ENCODE measurements at places on chromosomes 11 and 22. TPM values are rescaled to one million over a fixed set of nuclear protein-coding genes. Genes with fewer than 3 reads are reported as not detected.

SESN3 gene
- polyA plus RNA-seq: 110 TPM

MS4A6A gene
- polyA plus RNA-seq: 17.6 TPM

SPTBN2 gene
- 15.9 TPM for polyA plus RNA-seq

POU2AF2 gene
- not detected for polyA plus RNA-seq

PRODH gene
- polyA plus RNA-seq: 12.3 TPM

ALX4 gene
- polyA plus RNA-seq: 2.4 TPM

FOXR1 gene
- polyA plus RNA-seq: 0.11 TPM

OR4D11 gene
- polyA plus RNA-seq: not detected

TTC12 gene
- polyA plus RNA-seq: 5.9 TPM

XKR3 gene
- not detected for polyA plus RNA-seq

RAPSN gene
- polyA plus RNA-seq: 93.1 TPM

OR1S1 gene
- not detected for polyA plus RNA-seq

OVOL1 gene
- not detected for polyA plus RNA-seq

MUC5AC gene
- polyA plus RNA-seq: not detected

DNA sequence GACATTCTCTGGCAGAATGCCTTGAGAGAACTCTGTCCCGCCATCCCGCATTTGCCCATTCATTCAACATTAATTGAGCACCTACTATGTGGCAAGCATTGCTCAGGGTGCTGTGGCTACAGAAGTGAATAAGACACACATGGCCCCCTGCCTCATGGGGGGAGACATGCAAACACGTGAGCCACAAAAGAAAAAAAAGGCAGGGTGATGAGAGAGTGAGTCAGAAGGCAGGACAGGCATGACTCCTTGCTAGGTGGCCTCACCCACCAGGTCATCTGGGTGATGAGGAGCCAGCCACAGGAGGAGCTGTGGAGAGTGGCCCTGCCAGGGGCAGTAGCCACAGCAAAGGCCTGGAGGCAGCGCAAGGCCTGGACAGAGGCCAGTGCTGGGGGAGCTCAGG, 4.9 kb downstream of the CHRM4 start:
- no peak for DNase-seq

GRCh38 chr22:37423283-37423682, 4.0 kb downstream of the ELFN2 start:
- DNase-seq: no peak

DNA sequence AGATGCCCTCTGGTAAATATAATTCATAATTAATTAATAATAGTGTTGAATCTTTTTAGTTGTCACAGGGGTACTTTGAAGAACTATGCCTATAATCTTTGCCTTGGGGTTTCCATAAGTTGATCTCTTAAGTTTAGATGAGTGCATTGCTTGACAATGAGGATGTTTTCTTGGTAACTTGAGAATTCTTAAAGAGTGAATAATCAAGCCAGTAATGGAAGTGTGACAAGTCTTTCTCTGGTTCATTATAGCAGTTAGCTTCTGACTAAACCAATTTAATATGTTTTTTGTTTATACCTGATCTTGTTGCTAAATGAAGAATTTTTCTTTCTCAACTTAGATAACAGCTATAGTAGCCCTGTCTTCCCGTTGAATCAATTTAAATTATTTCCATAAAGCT, 46.2 kb downstream of the ATXN10 start:
- DNase-seq: no peak

DNA sequence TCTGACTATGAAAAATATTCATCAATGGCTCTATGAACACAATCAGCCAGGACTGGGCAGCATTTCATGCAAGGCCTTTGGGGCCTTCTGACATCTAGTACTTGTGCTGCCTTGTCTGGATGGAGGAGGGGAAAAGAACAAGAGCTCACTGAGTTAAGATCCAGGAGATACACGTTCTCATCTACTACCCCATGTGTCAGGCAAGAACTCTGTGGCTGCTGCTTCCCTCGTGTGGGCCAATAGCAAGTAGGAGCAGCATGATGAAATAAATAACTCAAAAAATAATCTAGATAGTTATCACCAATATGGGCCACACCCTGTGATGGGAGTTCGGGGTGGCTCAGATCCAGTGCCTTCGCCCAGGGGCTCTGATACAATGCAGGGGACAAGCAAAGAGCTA, 7.3 kb downstream of the KCNE3 start:
- no peak for DNase-seq

GRCh38 chr11:15074206-15075161, 1.1 kb downstream of the CALCB start:
- no peak for DNase-seq

DNA sequence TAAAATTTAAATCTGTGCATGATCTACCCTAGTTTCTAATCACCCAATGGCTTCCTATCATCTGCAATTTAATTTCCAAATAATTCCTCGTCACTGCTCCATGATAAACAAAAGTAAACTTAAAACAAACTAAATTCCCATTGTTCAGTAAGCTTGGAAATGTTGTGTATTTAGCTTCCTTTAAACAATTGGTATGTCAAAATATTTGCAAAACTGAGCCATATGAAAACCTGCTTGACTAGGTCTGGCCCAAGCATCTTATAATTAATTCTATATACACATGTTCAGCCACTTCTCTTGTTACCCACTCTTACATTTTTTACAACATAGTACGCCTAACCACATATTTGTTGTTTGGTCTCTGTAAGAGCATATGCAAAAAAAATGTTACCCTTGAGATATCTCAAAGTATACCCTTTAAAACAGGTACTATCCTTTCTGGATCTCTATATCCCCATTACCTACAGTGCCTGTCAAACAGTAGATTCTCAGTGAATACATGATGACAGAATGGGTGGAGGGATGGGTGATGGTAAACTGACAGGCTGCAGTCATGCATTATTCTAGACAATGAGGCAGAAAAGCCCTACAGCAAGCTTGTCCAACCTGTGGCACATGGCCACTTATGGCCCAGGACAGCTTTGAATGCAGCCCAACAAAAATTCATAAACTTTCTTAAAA, 1277.9 kb upstream of the TENM4 start:
- DNase-seq: no peak

DNA sequence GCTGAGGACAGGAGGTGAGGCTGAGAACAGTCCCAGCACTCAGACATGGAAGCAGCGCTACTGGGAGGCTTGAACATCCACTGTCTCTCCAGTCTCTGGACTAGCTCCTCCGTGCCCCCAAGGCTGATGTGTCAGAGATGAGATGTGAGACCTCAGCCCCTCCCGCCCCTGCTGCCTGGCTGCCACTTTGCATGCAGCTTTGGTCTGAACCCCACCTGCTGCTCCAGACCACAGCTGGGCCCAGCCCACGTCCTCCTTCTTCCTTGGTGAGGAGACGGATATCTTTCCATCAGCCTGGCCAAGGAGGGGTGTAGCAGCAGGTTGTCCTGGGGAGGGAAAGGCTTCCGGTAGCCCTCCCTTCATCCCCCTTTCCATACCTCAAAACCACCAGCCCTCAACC, 148.0 kb upstream of the B3GAT1 start:
- DNase-seq: no peak

GRCh38 chr11:27910186-27910931, 197.6 kb downstream of the KIF18A start:
- DNase-seq: no peak

DNA sequence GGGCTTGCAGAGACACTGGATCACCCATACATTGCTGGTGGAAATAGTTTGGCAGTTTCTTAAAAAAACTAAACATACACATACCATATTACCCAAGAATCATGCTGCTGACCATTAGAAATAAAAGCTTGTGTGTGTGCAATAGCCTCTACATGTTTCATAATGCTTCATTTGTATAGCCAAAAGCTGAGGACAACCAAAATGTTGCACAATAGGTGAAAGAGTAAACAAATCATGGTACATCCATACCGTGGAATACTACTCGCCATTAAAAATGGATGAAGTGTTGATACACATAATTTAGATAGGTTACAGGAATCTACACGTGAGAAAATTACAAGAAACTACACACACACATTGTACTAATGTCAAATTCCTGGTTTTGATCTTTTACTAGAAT, 6.5 kb downstream of the KBTBD3 start:
- DNase-seq: no peak

DNA sequence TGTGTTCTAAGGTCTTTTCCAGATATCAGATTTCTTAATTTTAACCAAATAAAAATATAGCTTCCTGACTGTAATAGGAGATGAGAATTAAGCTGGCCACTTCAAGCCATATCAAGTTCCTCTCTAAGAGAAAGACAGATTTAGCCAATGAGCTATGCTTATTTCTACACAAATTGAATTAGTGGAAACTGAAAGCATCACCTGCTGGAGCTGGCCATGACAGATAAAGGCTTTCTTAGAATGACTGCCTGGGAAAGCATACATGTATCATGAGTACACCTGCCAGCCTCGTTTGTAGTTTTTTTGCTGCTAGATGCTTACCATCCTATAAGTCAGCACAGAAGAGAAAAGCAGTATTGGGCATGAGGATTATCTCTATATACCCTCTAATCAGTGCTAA, 53.5 kb upstream of the DBX1 start:
- DNase-seq: no peak

DNA sequence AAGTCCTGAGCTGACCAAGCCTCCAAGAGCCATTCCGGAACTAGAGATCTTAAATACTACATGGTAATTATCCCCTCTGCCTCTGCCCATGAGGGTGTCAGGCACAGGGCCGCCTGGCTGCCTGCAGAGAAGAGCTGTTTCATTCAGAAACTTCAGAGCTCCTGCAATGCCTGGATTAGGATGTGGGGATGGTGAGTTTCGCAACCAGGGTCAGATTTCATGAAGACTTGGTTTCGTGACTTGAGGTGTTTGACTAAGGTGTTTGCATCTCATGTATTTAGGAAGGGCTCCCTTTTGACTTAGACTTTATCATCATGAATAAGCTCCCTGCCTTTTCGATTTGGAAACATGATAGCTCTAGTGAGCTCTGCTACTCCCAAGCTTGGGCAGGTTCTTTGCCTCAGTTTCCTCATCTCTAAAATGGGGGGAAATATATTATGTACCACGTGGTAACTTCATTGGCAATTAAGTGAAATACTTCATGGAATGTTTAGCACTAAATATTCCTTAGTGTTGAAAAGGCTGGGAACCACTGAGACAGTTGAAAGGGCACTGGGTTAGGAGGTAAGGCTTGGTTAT, 9.1 kb downstream of the TIMP3 start:
- DNase-seq: no peak

GRCh38 chr11:86124251-86125233, 55.7 kb upstream of the PICALM start:
- no peak for DNase-seq

DNA sequence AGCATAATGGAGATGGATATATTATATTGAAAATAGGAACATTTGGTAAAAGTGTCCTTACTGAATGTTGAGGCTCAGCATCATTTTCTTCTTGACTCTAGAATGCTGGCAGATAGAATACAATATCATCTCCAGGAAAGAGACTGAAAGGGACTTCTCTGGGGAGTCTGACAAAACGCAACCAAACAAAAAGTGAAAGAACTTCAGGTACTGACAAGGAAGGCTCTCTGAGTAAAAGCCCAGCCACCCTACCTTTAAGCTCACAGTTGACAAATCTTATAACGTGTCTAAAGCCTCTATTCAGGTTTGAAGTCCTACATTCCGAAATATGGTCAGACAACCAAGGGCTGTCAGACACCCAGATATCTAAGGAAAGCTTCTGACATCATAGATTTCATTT, 590.8 kb downstream of the SOX6 start:
- DNase-seq: no peak

DNA sequence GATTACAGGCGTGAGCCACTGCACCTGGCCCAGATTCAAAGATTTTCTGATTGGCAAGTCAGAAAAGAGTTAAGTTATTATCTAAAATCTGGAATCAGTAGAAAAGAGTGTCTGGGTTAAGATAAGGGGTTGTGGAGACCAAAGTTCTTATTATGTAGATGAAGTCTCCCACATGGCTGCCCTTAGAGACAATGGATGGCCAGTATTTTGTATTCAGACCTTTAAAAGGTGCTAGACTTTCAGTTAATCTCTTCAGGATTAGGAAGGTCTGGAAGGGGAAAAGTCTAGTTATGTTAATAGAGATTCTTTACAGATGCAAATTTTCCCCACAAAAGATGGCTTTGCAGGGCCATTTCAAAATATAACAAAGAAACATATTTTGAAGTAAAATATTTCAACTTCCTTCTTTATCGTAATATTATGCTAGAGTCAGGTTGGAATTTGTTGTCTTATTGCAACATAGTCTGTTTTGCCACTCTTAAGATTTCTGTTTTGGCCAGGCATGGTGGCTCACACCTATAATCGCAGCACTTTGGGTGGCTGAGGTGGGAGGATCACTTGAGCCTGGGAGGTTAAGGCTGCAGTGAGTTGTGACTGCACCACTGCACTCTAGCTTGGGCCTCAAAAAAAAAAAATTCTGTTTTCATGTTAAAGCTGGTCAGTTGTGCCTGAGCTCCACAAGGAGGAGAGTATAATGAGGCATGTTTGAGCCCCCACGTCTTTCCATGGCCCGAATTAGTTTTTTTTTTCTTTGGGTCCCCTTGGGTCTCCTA, 14.0 kb downstream of the GRAMD1B start:
- DNase-seq: no peak

- DNase-seq: no peak
Measured at GRCh38 chr11:65417702-65418430, 4.7 kb upstream of the NEAT1 start.

- no peak for DNase-seq
Measured at GRCh38 chr11:828506-829175, 922 bp downstream of the CRACR2B start.

- no peak for DNase-seq
Measured at GRCh38 chr11:43984039-43984438, 41.6 kb downstream of the C11orf96 start.

GRCh38 chr11:34890089-34890488, 26.1 kb downstream of the APIP start:
- no peak for DNase-seq

- DNase-seq: no peak
Measured at GRCh38 chr11:107040433-107041087, 22.3 kb upstream of the GUCY1A2 start.

GRCh38 chr22:35458547-35459422, 58.8 kb downstream of the MCM5 start:
- DNase-seq: no peak

DNA sequence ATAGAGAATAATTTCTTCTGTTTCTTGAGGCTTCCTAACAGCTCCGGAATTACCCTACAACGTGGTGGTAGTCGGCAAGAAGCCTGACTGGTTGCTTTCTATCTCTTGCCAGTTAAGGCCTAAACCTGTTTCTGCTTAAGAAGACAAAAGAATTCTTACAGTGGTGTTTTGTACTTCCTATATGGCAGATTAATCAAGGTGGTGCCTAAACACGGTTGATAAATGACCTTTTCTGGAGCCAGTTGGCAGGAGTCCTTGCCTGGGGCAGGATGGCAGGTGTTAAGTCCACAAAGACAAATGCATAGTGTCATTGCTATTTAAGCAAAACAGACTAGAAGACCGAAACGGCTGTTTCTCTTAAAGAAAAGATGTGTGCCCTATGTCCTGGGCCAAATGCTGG, 9.9 kb downstream of the GVQW3 start:
- no peak for DNase-seq

DNA sequence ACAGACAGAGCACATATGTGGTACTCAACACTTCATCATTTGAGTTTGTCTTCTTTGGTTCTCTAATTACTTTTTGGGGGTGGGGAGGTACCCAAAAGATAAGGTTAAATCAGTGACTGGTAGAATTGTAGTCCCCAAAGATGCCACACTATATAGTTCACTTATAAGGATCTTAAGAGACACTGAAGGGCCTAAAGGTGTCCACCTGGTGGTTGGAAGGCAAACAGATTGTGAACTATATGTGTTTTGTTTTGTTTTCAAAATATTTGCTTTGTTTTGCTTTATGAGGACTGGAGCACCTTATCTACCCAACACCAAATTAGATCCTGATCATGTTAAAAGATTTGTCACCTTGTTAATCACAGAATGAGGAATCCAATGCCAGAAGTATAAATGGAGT, 136.1 kb downstream of the DCDC1 start:
- no peak for DNase-seq
